ENCODE measurements at places on chromosomes 7 and 10.

GRCh38 chr7:123051916-123052315 is 56.4 kb upstream of the TAS2R16 start:
- no peak for DNase-seq

- no peak for DNase-seq
Observed at GRCh38 chr7:39827571-39827970, 122.5 kb upstream of the CDK13 start.

GRCh38 chr7:149813254-149814035 is 24.7 kb upstream of the ZNF862 start:
- no peak for DNase-seq

DNA sequence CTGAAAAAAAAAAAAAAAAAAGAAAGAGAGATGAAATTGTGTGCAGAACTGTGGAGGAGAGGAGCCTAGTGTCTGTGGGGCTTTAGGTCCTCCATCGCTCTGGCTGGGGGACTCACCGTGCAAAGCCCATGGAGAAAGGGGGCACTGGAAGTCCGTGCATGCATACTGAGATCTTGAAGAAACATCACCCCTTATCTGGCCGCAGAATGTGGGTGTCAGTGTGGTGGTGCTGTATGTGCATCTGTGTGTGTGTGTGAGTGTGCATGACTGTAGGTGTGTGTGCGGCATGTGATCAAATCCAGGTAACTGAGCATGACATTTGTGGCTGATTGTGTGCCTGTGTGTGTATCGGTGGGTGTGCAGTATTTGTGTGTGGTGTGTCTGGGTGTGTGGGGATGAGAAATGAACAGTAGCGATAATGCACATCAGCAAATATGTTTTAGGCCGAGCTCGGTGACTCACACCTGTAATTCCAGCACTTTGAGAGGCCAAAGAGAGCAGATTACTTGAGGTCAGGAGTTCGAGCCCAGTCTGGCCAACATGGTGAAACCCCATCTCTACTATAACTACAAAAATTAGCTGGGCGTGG is 8.8 kb upstream of the CLDN3 start:
- no peak for DNase-seq

Data from right cardiac atrium (tissue), 5 donors.